Dorsolateral prefrontal cortex (tissue), 122 donors: ENCODE measurements at places on chromosomes 3 and 15. TPM values are rescaled to one million over a fixed set of nuclear protein-coding genes. Genes with fewer than 3 reads are reported as not detected.

- no peak for DNase-seq
These were observed 16.3 kb upstream of the BBX start for GRCh38 chr3:107506458-107506857.

SLC27A2 gene
- total RNA-seq, result 3.6 TPM

CHRM5 gene
- 7.7 TPM for total RNA-seq

DNA sequence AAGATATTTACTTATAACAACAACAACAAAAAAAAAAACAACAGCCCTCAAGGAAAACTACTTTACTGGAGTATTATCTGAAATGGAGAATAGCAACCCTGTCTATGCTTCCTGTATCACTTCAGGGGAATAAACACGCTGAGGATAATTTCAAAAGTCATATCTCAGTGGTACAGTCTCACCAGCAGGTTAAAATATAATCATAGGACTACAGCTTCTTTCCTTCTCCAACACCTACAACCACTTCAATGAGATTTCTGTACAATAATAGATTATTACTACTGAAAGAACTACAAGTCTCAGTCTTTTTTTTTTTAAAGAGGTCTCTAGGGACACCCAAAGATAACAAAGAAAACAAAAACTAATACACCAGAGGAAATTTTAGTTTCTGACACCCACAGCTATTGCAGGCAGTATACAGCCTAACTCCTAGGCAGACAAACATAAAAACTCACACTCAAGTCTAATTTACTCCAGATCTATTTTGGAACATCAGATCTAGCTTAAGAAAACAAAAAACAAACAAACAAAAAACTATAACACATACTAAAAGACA, 268.2 kb downstream of the BCHE start:
- no peak for DNase-seq

SEMA6D gene
- total RNA-seq, result 70.8 TPM

DNA sequence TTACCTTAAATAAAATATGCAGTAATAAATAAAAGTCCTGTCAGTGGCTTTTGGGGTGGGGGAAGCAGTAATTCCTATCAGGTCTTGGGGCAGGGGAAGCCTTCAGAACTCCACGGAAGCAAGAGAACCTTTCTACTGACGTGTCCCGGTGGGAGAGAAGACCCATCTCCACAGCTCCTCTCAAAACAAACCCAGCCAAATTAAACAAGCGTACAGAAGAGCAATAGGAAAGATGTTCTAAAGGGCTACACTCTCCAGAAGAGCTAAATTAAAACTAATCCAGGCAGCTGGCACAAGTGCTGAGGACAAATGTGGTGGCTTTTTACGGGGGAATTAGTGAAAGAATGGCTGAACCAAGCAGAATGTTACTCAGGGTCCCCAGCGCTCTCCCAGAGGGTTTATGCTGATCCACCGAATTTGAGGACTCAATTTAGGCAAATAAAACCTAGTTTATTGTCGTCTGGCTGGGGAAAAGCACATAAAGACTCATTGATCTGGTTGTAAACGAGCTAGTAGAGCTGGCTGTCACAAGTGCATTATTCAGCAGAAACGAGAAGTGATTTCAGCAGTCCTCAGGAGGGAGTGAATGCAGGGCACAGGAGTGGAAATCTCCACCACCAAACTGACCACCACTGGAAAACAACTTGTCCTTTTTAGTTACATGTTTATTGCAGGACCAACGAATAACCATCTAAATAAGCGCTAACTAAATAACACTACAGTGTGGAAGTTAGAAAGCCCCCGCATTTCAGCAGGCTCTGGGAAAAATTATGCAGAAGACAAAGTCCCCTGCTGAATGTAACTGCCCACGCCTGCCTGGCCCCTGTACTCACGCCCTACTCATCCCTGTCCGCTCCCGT, 13.5 kb downstream of the BFSP2 start:
- DNase-seq, result no peak

- no peak for DNase-seq
These were observed 96.8 kb downstream of the ANXA2 start for GRCh38 chr15:60301024-60301423.

DNA sequence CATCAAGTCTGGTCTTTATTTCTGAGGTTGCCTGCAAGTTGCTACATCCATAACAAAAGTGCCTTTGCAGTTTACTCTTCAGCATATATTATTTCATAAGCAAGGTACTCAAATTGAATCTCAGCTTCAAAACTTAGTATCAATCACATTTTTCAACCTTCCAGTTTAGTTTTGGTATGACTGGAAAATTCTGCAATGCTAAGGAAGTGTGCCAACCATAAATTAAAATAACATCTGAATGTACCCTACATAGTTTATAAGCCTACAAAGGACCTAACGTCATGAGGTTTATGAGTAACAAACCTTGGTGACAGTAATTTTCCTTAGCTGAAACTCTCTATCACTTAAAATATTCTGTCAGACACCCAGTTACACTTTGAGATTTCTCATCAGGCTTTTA, 62.8 kb downstream of the THBS1 start:
- DNase-seq, result no peak

DNA sequence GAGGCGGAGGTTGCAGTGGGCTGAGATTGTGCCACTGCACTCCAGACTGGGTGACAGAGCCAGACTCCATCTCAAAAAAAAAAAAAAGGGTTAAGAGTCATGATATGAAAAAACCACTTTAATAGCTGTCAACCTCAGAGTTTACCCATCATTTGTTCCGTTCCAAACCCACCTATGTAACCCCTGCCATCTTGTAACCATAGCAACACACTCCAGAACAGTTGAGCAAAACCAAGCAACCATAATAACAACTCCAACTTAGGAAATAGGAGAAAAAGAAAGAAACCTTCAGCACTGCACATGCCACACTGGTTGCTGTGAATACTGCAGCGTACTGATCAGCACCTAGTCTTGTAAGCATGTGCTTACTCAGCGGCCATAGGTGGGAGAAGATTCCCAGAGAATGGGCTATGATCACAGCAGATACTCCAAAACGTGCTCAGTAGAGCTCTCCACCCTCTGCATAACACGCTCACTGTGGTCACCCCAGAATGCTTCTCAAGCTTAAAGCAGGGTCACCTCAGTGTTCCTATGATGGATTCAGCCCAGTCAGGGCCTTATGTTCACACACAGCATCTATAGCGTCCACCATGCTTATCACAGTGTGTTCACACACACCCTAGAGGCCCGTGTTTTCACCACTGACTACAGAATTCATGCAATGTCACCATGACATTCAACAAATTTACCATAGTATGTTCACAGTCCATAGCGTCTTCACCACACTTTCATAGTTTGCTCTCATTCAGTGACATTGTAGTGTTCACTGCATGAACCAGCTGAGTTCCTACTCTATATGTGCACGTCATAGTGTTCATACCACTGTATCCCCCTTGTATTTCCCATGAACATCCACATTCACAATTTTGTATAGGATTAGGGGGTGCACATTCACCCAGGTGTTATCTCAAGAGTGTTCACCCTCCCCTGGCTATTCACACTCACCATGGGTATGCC, 6.5 kb upstream of the CILP start:
- no peak for DNase-seq

FES gene
- 9.2 TPM for total RNA-seq

GRCh38 chr3:50620820-50621219, 3.9 kb downstream of the MAPKAPK3 start:
- DNase-seq, result no peak

DNA sequence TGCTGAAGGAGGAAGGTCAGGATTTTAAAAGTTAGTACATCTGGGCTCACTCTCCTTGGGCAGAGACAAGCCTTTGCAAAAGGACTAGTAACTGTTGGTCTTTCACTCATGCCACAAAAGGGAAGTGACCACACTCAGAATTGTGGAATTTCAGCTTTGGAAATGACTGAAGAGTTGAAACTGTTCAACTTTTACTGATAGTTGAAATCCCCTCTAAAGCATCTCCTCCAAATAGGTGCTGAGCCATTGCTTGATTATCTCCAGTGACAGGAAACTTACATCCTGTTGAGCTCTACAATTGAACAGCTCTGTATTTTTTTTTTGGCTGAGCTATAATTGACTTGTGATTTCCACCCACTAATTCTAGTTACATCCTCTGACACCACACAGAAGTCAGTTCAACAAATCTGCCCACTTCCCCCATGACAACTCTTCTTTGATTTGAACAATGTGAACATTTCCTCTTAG, 254.8 kb upstream of the TPRG1 start:
- no peak for DNase-seq

- peak; percentile 73 for DNase-seq
These were observed 51.4 kb upstream of the RNF7 start for GRCh38 chr3:141686466-141687291.

GAP43 gene
- 255 TPM for total RNA-seq

SPINT1 gene
- 0.98 TPM for total RNA-seq

GRCh38 chr3:140019946-140020345, 85.0 kb downstream of the CLSTN2 start:
- DNase-seq, result no peak

DNA sequence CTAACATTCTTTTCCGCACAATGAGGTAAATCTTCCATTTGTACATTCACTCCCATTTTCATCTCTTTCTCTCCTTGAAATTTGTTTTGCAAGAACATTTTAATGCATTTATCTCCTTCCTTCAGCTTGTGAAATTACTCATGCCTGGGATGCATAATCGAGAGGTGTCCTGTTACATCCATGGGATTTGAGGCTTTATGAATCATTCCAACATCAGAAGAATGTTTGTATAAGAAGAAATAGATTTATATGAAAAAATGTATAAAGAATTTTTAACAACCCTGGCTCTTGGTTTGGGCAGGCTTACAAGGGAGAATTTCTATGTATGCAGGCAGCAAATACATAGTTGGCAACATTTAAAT, 93.2 kb upstream of the MBNL1 start:
- DNase-seq, result no peak

- no peak for DNase-seq
These were observed 43.0 kb downstream of the FBN1 start for GRCh38 chr15:48602358-48603122.

SERINC4 gene
- 0.75 TPM for total RNA-seq

DNAH12 gene
- 0.98 TPM for total RNA-seq

DNA sequence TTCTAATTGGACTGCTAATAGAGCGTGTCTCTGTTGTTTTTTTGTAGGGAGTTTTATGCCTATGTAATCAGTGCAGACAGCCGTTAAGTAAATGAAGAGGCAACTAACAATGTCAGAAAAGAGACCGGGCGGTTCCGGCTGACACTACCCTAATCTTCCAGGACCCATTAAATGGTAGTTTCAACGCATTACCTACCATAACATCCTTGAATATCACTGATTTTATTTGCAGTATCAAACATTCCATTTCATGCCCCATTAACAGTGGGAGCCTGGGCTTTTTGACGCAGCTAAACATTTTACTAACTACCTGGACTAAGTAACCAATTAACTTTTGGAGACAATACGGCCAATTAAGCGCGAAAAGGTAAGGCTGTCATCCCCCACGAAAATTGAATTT, 832.9 kb upstream of the NR2F2 start:
- DNase-seq, result no peak

- no peak for DNase-seq
These were observed 103.6 kb downstream of the DAPK2 start for GRCh38 chr15:63942486-63943365.

KLHL6 gene
- total RNA-seq, result 1.6 TPM

- no peak for DNase-seq
These were observed 127.0 kb downstream of the STAG1 start for GRCh38 chr3:136624894-136625815.

GRCh38 chr15:98775498-98776230, 127.3 kb downstream of the IGF1R start:
- DNase-seq, result no peak

DNA sequence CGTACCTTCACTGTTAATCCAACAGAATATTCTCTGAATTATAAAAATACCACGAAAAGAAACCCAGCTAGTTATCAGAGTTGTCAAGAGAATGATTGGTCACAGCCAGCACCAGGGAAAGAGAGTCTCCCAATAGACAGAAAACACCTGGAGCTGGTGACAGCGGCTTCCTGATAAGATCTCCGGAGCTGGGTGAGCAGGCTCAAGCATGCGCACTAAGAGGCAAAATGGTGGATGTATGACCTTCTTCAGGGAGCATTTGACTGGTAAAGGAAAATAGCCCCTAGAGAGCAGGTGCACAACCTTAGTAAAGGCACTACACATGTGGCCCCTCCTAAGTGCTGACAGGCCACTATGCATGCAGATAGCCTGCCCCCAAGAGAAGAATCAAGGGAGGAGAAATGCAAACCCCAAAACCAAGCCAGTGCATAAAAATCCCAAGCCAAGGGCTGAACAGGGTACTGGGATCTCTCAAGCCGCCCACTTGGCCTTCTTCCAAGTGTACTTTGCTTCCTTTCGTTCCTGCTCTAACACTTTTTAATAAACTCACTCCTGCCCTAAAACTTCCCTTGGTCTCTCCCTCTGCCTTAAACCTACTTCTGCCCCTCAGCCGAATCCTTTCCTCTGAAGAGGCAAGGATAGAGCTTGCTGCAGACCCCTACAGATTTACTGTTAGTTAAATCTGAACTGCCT, 93.2 kb downstream of the UACA start:
- no peak for DNase-seq

DNA sequence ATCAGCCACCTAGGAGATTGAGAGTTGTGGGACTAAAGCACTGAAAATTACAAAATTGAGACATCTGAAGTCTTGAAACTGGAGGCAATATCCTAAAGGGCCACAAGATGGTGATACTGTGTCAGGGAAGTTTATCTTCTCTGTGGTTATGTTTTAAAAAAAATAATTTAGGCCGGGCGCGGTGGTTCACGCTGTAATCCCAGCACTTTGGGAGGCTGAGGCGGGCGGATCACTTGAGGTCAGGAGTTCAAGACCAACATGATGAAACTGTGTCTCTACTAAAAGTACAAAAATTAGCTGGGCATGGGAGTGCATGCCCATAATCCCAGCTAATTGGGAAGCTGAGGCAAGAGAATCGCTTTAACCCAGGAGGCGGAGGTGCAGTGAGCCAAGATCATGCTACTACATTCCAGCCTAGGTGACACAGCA, 17.9 kb upstream of the NIT2 start:
- no peak for DNase-seq

MEGF11 gene
- 12.0 TPM for total RNA-seq

ERC2 gene
- 81.7 TPM for total RNA-seq

PATL2 gene
- total RNA-seq, result 0.76 TPM

DNA sequence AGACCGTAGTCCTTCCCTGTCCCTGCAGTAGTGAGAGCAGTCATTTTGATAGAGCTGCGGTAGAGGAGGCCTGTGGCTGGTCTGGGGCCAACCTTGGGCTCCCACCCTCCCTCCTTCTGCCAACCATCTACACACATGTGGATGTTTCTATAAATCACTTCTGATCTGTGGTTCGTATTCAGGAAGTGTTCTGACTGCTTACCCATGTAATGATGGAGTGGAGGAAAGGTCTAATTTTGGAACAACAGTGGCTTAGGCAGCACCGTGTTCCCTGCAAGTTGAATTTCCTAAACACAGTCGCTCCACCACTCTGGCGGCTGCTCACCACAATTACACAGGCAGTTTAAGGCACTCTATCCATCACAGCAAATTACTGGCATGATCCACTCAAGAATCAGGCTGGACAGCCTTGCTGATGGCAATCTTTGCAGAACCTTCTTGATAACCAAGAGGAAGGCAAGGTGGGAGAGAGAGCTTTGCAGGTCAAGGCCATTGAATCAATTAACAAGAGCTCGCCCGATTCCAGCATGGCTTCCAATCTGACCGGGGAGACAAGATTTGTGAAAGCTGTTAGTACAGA, 104.7 kb upstream of the VEPH1 start:
- no peak for DNase-seq

GOLGA8R gene
- total RNA-seq, result 9.4 TPM

- DNase-seq, result no peak
These were observed 79.7 kb upstream of the ZNF280D start for GRCh38 chr15:56812961-56813360.

- no peak for DNase-seq
These were observed 45.1 kb downstream of the PLXNA1 start for GRCh38 chr3:127027811-127028548.

SLC22A13 gene
- 4.3 TPM for total RNA-seq
